ENCODE measurements at places on chromosomes 6 and 20.

- DNase-seq = no peak
Observed at GRCh38 chr6:113326781-113327180, 530.4 kb upstream of the MARCKS start.

- no peak for DNase-seq
Observed at GRCh38 chr6:153401751-153402150, 270.7 kb upstream of the RGS17 start.

- DNase-seq = no peak
Observed at GRCh38 chr6:15425947-15426346, 180.1 kb downstream of the JARID2 start.

DNA sequence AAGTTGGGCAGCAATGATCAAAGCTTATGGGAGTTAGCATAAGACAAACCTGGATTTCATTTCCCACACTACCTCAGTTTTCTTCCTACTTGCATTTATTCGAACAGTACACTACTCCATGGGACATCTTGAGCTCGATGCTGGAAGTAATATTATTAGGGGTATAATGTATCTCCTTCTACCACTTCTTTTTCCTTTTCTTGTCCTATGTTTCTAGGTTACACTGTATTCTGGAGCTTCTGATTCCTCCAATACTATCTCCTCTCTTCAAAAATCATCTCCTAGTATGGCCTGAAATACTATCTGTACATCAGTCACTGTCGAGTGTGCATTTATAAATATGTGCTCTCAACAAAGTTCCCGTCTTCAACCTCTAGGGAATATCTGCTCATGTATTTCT is 124.4 kb downstream of the MAP7 start:
- DNase-seq = no peak

- no peak for DNase-seq
Observed at GRCh38 chr6:41790045-41790444, 2.6 kb downstream of the TOMM6 start.

GRCh38 chr6:159908535-159908934 is 17.7 kb downstream of the MAS1 start:
- no peak for DNase-seq

- no peak for DNase-seq
Observed at GRCh38 chr6:135018941-135019340, 35.7 kb downstream of the HBS1L start.

GRCh38 chr6:11113038-11113437 is 1.5 kb upstream of the ERVFRD-1 start:
- DNase-seq = no peak

Data from NCI-H1436 treated with DMSO at 0.1 percent for 48 hours (cell line).